Ovary (tissue), 10 donors: ENCODE measurements at places on chromosomes 11 and 22.

- no peaks in the 10 kb centered on the region for H3K36me3 ChIP-seq
- H3K27me3 ChIP-seq = no peaks in the 10 kb centered on the region
- H3K4me3 ChIP-seq = no peak overlapping the region
- no peak for DNase-seq
- peaks cover 6% of the 10 kb centered on the region for H3K4me1 ChIP-seq
Observed at GRCh38 chr22:36106910-36107309, 53.6 kb downstream of the APOL3 start.

DNA sequence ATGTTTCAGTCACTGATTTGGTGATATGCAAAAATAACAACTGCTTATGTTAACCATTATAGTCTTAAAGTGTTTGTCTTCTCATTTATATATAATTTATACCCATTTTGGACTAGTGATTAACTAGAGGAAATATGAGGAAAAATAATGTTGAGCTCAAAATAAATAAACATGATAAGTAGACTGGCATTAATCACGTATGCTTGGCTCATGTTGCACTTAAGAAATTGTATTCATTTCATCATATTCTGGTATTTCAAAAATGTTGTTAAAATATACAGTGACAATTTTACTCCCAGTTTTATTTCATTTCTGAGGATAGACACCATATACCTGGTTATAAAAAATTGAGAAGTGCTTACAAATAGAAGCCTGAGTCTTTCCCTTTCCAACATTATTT, 3.8 kb upstream of the OR10D3 start:
- no peaks in the 10 kb centered on the region for H3K36me3 ChIP-seq
- no peak overlapping the region for H3K4me3 ChIP-seq
- DNase-seq = no peak
- no peaks in the 10 kb centered on the region for H3K4me1 ChIP-seq
- H3K27ac ChIP-seq = no peak overlapping the region

- H3K27ac ChIP-seq = no peak overlapping the region
- H3K27me3 ChIP-seq = no peaks in the 10 kb centered on the region
- H3K4me1 ChIP-seq = no peaks in the 10 kb centered on the region
- no peak for DNase-seq
Observed at GRCh38 chr11:114586797-114587196, 8.8 kb downstream of the NXPE4 start.

GRCh38 chr22:20017622-20017958, 967 bp upstream of the ARVCF start:
- DNase-seq = peak; percentile 35
- H3K27me3 ChIP-seq = no peaks in the 10 kb centered on the region
- H3K4me1 ChIP-seq = peaks cover 13% of the 10 kb centered on the region
- H3K27ac ChIP-seq = no peak overlapping the region
- H3K4me3 ChIP-seq = no peak overlapping the region
- H3K36me3 ChIP-seq = no peaks in the 10 kb centered on the region

GRCh38 chr11:120241277-120241676, 1.3 kb downstream of the POU2F3 start:
- H3K27me3 ChIP-seq = no peaks in the 10 kb centered on the region
- H3K36me3 ChIP-seq = no peaks in the 10 kb centered on the region

DNA sequence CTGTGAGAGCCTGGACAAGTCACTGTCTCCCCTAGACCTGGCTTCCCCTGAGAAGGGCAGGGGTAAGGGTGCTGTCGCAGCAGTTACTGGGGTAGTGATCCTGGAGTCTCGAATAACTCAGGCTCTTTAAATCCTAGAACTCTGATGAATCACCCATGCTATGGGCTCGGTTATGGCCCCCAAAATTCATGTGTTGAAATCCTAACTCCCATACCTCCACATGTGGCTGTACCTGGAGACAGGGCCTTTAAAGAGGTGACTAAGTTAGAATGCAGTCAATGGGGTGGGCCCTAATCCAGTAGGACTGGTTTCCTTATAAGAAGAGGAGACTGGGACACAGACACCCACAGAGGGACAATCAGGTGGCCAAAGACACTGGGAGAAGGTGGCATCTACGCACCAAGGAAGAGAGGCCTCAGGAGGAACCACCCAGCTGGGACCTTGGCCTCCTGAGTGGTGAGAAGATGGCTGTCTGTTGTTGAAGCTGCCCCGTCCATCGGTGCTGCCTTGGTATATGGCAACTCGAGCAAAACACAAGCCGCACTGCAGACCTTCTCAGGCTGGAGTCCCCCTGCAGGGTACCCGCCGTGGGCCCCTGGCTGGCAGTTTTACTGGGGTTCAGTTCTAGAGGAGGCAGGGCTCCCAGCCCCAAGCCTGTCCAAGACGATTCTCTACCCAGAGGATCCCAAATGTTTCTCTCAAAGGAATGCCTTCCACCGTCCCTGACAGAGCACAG, 48.8 kb upstream of the SHISAL1 start:
- H3K4me1 ChIP-seq = peaks cover 23% of the 10 kb centered on the region
- no peaks in the 10 kb centered on the region for H3K36me3 ChIP-seq
- H3K27me3 ChIP-seq = no peaks in the 10 kb centered on the region
- no peak overlapping the region for H3K4me3 ChIP-seq

GRCh38 chr11:47672283-47672730, 29.9 kb upstream of the MTCH2 start:
- H3K27ac ChIP-seq = no peak overlapping the region
- H3K4me3 ChIP-seq = no peak overlapping the region
- no peaks in the 10 kb centered on the region for H3K4me1 ChIP-seq
- no peak for DNase-seq
- no peaks in the 10 kb centered on the region for H3K36me3 ChIP-seq

DNA sequence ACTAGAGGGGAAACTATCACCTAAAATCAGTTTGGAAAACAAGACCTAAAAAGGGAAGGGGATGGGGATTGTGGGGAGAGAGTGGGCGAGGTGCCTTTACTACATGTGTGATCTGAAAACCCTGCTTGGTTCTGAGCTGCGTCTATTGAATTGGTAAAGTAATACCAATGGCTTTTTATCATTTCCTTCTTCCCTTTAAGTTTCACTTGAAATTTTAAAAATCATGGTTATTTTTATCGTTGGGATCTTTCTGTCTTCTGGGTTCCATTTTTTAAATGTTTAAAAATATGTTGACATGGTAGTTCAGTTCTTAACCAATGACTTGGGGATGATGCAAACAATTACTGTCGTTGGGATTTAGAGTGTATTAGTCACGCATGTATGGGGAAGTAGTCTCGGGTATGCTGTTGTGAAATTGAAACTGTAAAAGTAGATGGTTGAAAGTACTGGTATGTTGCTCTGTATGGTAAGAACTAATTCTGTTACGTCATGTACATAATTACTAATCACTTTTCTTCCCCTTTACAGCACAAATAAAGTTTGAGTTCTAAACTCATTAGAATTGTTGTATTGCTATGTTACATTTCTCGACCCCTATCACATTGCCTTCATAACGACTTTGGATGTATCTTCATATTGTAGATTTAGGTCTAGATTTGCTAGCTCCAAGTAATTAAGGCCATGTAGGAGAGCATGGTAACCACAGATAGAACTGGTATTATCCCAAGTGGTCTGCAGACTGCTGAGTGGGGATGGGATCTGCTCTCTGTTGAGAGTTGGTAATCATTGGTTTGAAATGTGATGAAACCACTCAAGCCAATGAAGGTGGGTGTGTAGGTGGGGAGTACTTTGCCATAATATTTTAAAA, 3.6 kb downstream of the NEAT1 start:
- no peaks in the 10 kb centered on the region for H3K36me3 ChIP-seq
- peak overlapping the region; percentile 97 for H3K27ac ChIP-seq
- H3K4me1 ChIP-seq = peaks cover 6% of the 10 kb centered on the region
- H3K27me3 ChIP-seq = no peaks in the 10 kb centered on the region
- no peak for DNase-seq
- H3K4me3 ChIP-seq = peak overlapping the region; percentile 86

DNA sequence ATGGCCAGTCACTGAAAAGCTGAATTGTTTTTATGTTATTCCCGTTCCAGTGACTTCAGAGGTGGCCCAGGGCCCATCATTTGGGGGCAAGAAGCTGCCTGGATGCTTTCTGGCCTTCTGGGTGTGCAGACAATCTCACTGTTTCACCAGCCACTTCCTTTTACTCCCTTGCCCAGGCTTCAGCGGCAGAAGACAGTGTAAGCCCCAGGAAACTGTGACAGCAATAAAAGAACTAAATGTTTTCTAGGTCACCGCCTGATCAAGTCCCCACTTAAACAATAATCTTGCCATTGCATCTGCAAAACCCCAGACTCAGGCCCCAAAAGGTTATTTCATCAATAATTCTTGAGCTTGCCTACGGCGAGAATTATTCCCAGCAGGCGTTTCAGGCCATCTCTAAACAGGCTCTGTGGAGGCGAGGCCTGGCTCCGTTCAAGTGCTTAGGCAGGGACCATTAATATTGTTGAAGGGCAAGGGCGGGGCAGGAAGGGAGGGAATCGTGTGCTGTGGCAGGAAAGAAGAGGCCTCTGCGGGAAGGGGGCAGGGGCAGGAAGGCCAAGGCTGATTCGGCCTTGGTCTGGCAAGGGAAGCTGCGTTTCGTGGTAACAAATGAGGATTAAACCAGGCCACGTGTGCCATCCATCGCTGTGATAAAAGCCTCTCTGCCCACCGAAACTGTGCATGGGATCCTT, 252.3 kb downstream of the KIRREL3 start:
- no peaks in the 10 kb centered on the region for H3K36me3 ChIP-seq
- H3K4me1 ChIP-seq = no peaks in the 10 kb centered on the region
- no peaks in the 10 kb centered on the region for H3K27me3 ChIP-seq
- DNase-seq = no peak

DNA sequence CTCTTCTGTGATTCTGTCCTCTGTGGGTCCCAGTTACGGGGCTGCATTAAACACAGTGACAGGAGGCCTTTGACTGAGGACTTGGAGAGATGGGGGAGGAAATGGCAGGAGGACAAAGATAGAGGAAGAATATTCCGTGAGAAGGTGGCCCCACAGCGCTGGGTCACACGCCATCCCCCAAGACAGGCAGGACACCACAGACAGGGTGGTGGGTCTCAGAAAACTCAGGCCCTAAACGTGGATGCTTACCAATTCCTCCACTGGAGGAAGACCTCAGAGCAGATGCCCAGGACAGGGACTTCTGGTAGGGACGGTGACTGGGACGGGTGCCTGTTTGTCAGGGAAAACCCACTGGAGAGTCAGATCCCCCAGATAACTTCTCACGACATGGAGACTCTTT, 34.0 kb downstream of the IGLL5 start:
- no peaks in the 10 kb centered on the region for H3K27me3 ChIP-seq
- H3K36me3 ChIP-seq = no peaks in the 10 kb centered on the region
- no peak for DNase-seq
- H3K4me1 ChIP-seq = no peaks in the 10 kb centered on the region
- no peak overlapping the region for H3K27ac ChIP-seq

GRCh38 chr11:122900587-122901202, 18.1 kb downstream of the JHY start:
- H3K4me1 ChIP-seq = no peaks in the 10 kb centered on the region
- DNase-seq = no peak
- no peaks in the 10 kb centered on the region for H3K27me3 ChIP-seq

DNA sequence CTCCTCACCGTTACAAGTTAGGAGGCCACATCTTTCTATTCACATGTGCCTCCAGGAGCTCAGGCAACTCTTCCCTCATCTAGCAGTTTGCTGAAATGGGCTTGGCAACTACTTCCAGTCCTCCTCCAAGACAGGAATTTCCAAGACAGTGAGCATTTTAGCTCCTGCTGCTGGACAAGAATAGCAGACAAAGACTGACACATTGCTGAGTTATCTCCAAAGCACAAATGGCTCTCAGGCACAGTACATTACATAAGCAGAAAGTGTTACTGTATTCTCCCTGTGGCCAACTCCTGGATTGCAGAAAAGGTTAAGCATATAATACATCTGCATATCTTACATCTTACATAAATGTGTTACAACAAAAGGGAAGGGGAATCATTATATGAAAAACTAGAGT, 83.2 kb upstream of the POU2AF2 start:
- no peaks in the 10 kb centered on the region for H3K4me1 ChIP-seq
- H3K27ac ChIP-seq = no peak overlapping the region
- no peaks in the 10 kb centered on the region for H3K27me3 ChIP-seq
- H3K4me3 ChIP-seq = no peak overlapping the region

DNA sequence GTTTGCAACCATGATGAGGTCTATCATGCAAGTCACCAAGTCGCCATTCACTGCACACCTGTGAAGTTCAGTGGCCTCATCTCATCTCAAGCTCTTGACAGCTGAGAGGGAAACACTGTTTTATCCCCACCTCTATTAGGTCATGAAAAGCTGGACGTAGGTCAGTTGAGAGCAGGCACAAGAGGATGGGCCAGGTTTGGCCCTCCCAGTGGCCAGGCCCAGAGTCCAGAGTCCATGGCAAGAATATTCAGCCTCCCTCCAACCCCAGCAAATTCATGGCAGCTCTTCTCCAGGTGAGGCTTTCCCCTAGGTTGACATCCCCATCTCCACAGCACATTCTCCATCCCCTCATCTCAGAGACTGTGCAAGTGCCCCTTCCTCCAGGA, 22.0 kb upstream of the ISX start:
- H3K27ac ChIP-seq = no peak overlapping the region
- H3K27me3 ChIP-seq = no peaks in the 10 kb centered on the region
- DNase-seq = no peak
- no peak overlapping the region for H3K4me3 ChIP-seq
- no peaks in the 10 kb centered on the region for H3K4me1 ChIP-seq
